BJ (cell line): ENCODE measurements at places on chromosomes 5 and 9.

- no peak for DNase-seq
These were observed 18.0 kb upstream of the FBP2 start for GRCh38 chr9:94611638-94612068.

- no peak for DNase-seq
These were observed 1.9 kb upstream of the RACK1 start for GRCh38 chr5:181245427-181246275.

- no peak for DNase-seq
These were observed 1.7 kb downstream of the ITGA1 start for GRCh38 chr5:52789378-52789777.

GRCh38 chr9:93477397-93477796 lies 24.0 kb upstream of the FAM120AOS start:
- no peak for DNase-seq

DNA sequence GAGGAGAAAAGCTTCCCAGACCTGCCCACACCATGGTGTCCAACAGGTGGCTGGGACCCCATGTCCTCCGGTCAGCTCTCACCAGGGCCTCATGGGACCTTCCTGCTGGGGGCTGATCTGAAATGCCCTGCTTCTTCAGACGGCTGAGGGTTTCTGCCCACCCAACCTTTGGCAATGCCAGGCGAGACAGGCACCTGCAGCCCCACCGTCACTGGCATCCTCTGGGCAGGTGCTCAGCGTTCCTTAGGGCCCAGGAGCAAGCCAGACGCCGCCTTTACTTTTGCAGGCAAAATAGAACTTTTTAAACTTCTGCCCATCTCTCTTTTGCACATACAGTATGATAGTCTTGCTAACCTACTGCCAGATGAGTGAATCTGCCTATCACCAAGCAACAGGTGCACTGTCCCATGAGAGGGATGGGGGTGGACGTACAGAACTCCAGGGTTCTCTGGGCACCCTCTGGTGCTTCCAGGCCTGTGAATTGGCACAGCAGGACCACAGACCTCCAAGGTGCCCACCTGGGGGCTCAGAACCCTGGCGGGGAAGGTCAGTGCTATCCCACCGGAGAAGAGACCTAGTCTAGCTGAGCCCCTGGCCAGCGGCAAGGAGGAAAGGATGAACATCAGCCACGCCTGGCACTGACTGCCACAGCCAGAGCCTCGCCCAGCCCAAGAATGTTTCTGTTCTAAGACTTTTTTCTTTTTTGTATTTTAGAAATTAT lies 7.5 kb downstream of the OBP2B start:
- DNase-seq: no peak

GRCh38 chr5:181222630-181223057 lies 437 bp upstream of the TRIM41 start:
- no peak for DNase-seq

DNA sequence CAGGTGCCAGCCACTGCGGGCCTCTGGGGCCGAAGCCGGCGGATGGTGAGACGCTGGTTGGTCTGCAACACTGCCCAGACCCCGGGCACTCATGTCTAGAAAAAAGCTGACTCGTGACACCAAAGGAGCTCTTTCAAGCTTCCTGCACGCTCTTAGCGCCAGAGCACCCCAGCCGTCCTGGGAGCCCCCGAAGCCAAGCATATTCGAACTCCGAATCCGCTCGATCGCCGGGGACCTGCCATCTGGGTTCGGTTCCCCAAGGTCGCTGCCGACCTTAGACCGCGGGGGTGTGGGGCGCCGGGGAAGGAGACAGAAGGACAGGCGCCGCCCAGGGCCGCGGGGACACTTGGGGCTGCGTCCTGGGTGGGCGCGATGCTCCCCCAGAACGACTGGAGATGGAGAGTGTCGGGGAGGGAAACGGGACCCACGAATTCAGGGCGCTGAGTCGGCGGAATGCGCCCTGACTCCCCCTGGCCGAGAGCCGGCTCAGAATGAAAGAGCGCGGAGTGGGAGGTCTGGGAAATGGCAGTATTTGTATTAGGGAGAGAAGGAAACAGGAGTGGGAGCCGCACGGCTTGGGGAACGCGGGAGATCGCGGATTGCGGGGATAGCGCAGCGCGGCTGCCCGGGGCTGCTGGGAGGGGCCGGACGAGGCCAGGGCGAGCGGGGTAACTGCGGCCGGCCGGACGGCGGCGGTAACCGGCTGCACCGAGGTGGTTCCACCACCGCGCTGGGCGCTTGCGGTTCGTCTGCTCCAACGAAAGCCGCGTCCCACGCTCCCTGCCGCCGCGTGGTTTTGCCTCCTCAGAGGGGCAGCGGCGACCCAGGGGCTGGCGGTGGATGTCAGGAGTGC lies 20.1 kb upstream of the MARCHF6 start:
- no peak for DNase-seq

GRCh38 chr9:2181792-2182191 lies 166.6 kb downstream of the SMARCA2 start:
- no peak for DNase-seq

- no peak for DNase-seq
These were observed 40.7 kb upstream of the ADAMTS2 start for GRCh38 chr5:179385914-179386313.

DNA sequence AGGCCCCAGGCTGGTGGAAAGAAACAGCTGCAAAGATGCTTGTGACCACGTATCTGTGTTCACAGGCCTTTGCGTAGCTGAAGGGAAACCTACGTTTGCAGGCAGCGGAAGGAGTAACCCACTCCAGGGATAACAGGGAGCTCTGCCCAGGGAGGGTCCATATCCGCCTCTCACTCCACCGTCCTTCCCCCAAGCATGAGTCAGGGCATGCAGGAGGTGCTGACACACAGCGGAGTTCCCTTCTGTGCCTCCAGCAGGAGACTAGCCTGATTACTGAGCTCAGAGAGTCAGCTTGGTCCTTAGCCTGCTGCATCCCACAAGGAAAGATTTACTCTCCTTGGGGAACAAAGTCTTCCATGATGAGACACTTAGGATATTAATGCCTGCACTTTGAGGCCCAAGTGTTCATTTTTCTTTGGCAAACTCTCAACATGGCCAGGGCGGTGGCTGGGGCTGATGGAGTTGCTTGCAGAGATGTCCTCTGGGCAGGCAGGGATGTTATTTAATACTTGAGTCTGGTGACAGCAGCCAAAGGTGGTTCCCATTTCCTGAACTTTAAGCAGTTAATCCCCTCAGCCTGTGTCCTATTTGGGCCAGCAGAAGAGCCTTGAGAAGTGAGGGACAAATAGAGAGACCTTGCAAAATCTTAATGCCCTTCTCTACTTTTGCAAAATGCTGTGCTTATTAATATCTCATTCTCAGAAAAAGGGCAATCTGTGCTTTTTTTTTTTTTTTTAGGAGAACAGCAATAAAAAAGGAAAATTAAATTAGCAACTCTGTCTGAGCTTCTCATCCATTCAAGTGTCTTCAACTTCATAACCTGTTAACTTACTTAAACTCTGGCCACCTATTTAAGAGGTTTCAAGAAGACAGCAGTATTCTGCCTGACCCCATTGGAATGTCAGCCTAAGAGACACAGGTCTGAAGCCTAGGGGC lies 222.1 kb downstream of the HSPA4 start:
- DNase-seq: no peak

DNA sequence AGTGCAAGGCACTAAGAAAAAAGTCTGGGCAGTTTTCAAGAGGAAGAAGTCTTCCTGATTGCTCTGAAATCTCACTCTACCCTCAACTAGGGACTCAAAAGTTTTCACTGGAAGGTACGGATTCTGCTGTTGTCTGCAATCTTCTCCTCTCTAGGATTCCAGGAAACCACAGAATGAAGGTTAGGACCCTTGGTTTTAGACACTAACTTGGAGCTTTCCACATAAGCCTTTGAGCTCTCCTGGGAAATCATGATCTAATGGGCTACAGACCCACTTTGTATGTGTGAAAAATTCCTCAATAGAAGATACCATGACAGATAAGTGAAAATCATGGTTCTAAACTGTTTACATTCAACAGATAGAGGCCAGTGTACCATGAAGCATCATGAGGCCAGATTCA lies 265.1 kb downstream of the PSAT1 start:
- no peak for DNase-seq

DNA sequence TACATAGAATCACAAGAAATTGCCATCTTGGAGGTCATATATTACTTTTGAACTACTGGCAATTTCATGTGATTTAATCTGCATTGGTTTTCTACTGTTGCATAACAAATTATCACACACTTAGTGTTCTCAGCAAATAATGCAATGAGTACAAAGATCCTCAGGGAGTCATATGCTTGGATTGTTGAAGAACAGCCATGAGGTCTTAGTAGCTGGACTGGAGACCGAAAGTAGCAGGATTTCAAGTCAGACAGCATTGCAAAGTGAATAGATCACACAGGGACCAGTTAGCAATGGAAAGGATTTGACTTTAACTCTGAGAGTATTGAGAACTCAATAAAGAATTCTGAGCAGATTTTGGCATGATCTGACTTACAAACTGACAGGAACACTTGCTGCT lies 32.2 kb upstream of the FRMD3 start:
- no peak for DNase-seq

- DNase-seq: no peak
These were observed 110.6 kb upstream of the FER start for GRCh38 chr5:108637134-108637533.

DNA sequence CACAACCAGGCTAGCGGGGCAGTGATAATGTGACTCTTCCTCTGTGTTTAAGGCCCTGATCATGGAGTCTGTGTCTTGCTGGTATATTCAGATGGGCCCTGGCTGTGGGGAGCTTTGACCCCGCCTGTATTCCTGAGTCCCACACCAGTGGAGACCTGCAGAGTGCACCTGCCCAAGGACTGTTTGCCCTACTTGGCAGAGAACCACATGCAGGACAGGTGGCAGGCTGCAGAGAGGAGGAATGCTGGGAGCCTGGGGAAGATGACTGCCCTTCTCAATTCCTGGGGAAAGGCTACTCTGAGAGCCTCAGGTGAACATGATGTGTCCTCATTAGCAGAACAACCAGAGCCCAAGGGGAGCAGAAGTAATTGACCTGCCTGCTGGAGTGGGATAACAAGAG lies 36.2 kb downstream of the IARS1 start:
- no peak for DNase-seq

DNA sequence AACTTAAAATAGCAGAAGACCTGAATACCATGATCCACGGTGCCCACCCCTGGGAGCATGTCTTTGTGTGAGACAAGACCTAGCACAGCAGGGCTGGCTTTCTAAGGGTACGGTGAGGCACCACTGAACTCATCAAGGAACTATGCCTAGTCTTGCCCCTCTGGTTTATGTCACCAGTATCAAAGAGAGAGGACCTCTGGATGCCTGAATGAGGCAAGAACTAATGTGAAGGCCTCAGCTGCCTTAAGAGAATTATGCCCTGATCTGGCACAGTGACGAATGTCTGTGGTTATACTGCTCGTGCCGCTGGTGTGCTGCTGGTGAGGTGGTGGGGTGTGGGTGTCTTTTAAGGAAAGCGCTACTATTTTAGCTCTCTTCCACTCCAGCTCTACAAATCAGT lies 23.0 kb downstream of the NREP start:
- no peak for DNase-seq

GRCh38 chr5:73183000-73183399 lies 10.0 kb downstream of the TMEM174 start:
- no peak for DNase-seq
